Activated CD4-positive, alpha-beta T cell treated with anti-CD3 and anti-CD28 coated beads, Interleukin-2, amount 50 U/mL, for 4 hours (primary cell): ENCODE measurements at places on chromosomes 1 and 21.

GRCh38 chr21:36282568-36283230 is 37.3 kb upstream of the MORC3 start:
- no peak for DNase-seq

GRCh38 chr1:29410476-29410875 is 174.2 kb downstream of the PTPRU start:
- DNase-seq, result no peak

GRCh38 chr1:154860156-154860870 is 9.8 kb downstream of the KCNN3 start:
- no peak for DNase-seq

DNA sequence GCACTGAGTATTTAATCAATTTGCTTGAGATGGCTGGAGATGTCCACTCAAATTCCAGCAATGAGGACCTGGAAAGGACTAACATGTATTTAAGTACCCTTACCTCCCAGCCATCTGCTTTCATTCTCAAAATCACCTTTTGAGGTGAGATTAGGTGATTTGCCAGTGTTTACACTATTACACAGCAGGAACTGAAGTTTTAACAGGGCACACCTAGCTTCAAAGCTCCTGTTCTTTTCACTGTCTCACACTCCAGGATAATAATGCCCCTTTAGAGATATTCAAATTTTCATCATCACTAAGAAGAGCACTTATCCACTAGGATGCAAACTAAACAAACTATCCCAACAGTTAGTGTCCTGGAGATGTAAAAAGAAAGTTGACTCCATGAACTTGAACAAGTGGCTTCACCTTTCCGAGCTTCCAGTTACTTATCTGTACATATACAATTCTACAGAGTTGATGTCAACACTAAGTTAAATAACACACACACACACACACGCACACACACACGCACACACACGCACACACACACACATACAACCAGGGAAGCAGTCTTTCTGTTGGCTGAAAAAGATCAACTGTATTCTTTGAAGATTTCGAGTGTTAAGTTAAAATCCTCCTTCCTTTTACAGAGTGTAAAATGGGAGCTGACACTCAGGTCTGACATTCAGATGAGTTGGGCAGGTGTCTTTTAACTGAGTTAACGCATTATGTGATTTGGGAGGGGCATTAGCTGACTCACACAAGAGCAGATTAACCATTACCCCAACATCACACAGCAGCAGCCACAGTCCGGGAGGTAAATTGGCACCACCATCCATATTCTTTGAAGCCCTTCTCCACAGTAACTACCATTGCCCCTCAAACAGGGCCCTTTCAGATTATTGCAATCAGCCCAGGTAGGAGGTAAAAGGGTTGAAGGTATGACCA is 15.5 kb upstream of the JAK1 start:
- no peak for DNase-seq

DNA sequence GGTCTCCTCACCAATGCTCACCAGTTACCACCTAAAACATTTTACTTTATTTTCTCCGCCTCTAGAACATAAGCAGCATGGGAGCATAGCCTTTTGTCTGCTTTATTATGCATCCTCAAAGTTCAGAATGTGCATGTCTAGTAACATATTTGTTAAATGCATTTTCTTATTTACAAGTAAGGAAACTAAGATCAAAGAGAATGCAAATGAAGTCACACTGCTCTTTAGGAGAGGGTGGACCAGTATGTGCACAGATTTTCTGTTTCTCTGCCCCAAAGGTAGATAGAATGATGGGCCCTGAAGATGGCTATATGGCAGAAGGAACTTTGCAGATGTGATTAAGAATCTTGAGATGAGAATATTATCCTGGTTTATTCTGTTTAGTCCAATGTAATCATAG is 9.7 kb upstream of the WARS2 start:
- DNase-seq, result no peak

DNA sequence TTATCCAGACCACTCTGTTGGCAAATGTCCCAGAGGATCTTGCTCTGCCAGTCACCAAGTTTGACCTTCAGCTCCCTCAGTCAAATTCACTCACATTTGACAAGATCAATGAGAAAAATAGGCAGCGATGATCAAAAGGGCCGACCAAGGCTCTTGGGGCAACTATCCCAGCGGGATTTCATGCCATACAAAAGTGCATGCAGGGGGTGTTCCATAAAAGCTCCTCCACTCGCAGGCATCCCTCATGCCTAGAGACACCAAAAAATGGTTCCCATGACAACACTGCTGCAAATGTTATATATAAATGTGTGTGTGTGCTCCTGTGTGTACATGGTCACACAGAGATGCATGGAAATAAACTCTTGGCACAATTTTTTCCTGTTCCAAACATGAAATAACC is 16.2 kb upstream of the EIF4G3 start:
- DNase-seq, result no peak
